ENCODE measurements at places on chromosomes 7 and 10.

GRCh38 chr10:43198682-43199005 lies 60.4 kb downstream of the CSGALNACT2 start:
- no peak for DNase-seq

DNA sequence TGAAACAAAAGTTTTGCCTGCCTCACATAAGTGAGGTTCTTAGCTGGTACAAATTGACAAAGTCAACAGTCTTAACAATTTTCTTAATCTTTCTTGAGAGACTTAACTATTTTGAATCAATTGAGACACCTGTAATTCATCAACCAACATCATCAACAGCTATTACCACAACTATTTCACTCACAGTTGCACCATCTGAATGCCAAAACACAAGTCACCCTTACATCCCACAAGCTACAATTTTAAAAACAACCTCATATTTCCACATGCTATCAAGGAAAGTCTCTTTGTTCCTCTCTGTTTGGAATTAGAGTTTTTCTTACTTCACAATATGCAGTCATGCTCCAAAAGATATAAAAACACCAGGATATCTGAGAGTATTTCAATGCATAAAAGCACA lies 4.9 kb downstream of the SMURF1 start:
- DNase-seq, result no peak

DNA sequence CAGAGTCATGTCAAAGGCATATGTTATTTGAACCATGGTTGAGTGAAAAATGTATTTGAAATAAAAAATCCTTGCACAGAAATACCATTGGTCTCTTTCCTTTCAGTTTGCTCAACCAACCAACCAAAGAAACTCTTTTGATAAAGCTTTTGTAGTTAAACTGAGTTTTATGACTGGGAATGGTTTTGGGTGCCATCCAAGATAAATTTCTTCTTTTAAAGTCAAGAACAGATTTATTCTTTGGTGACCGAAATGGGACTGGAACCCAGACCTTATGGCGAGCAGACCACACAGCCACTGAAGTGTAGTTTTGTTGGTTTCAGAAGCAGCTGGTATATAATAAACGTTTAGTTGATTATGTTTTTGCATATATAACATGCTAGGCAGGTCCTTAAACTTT lies 2.8 kb upstream of the GALNT17 start:
- DNase-seq, result no peak

- DNase-seq, result no peak
These were observed 13.9 kb upstream of the TECTB start for GRCh38 chr10:112269266-112269665.

- no peak for DNase-seq
These were observed 73.2 kb downstream of the LMBR1 start for GRCh38 chr7:156819733-156820295.

DNA sequence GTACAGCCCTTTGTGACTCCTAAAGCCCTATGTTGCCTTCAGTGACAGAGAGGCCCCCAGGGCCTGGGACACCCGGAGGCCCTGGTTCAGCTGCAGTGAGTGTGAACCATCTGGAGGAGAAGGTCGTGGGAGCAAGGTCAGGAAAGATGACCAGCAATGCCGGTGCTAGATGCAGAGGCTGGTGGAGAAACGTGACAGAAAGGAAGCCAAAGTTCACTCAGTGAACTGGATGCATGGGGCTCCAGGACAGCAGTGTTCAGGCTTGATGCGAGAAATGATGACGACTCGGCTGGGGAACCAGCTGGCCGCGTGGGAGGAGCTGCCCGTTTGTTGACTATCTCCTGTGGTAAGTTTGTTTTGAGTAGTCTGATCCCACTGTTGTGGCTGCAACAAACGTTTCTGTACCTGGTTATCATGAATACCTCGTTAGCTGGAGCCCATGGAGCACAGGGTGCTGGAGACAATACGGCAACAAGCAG lies 54.1 kb upstream of the MKRN1 start:
- DNase-seq, result no peak

GRCh38 chr7:149638566-149639320 lies 134.6 kb downstream of the ZNF467 start:
- DNase-seq, result no peak

GRCh38 chr10:65710306-65710705 lies 1215.5 kb upstream of the LRRTM3 start:
- no peak for DNase-seq

DNA sequence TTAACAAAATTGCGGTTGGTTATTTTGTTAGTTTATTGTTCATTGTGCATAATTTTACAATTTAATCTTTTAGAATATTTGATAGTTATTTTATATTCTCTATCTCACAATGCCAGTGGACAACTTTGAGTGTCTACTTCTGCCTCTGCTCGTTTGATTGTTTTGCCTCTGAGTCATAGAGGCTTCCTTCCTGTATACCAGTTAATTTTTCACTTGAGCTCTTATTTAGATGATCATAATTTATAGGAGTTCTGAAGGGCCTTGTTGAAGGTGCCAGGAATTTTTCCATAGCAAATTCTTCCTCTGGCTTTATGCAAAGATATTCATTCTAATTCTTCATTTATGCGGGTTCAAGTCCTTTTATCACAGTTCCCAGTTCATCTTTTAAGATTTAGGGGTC lies 5.2 kb upstream of the MALRD1 start:
- DNase-seq, result no peak

DNA sequence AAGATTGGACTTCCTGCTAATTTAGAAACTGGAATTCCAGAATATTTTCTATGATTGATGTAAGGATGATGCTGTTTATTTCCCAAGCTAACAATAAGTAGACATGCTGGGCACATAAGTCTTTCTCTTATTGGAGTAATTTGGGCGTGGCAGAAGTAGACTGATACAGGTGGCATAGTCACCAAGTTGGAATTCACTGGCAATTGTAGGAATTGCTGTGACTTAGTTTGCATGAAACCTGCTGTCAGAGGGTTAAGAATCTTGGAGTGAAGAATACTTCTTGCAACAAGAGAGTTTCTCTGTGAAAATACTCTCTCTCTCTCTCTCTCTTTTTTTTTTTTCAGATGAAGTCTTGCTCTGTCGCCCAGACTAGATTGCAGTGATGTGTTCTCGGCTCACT lies 569.7 kb downstream of the REEP3 start:
- no peak for DNase-seq

DNA sequence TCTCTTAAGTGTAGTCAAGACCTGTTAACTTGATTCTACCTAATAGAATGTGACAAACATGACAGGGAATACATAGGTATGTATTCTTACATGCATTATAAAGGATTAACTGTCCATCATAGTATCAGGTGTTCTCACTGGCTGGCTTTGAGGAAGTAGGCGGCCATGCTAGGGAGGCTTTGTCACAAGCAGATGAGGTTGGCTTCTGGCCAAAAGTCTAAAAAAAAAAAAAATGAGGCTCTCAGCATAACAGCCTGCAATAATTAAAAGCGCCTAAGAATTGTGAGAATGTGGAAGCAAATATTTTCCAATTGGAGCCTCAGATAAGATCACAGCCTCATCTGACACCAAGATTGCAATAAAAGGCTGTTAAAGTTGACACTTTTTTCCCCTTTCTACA lies 1256.8 kb upstream of the SORCS1 start:
- DNase-seq, result no peak

- no peak for DNase-seq
These were observed 319.7 kb upstream of the POM121L12 start for GRCh38 chr7:52715701-52716100.

DNA sequence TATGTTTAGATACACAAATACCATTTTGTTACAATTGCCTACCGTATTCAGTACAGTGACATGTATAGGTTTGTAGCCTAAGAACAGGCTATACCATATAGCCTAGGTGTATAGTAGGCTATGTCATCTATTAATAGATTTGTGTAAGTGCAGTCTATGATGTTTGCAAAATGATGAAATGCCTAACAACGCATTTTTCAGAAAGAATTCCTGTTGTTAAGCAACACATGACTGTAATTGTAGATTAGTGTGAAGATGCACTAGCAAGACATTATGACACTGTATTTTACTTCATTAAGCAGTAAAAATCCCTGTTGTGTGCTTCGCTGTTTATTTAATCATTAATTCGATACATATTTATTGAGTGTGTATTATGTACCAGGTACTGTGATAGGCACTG lies 446.0 kb downstream of the SUGCT start:
- no peak for DNase-seq

- no peak for DNase-seq
These were observed 12.0 kb upstream of the GSDME start for GRCh38 chr7:24769014-24769830.

DNA sequence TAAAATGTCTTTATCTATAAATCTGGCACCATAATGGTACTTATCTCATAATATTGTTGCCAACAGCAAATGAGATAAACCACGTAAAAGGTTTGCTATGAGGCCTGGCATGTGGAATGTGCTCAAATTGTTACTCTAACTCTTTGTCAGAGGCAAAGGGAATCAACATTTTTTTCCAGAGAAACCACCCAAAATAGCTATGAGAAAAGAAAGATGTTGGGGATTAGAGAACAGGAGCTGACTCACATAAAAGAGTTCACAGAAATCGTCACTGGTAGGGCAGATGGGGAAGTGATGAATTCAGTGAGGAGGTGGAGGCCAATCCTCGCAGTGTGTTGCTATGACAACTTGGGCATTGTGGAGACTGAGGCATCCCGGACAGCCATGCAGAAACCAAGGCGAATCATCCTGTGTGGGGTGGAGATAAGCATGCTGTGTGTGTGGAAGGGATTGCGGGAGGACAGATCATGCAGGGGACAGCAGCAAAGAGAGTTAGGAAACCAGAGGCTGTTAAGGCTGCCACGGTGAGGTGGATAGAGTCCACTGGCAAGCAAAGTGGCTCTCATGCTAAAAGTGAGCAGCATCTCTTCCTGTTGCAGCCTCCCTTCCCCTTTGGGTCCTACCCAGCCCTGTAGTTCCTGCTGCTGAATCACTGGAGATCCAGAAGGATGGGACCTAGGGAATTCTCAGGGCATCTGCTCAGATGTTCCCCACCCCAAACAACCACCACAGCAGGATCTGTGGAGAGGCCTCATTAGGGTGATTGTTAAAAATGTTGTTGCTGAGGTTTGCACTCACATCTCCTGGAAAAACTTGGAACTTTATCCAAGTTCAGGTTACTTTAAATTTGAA lies 103.9 kb downstream of the CUBN start:
- no peak for DNase-seq

- DNase-seq, result no peak
These were observed 26.3 kb downstream of the LGI1 start for GRCh38 chr10:93784059-93784458.

GRCh38 chr10:11109590-11109989 lies 91.9 kb downstream of the CELF2 start:
- DNase-seq, result no peak

DNA sequence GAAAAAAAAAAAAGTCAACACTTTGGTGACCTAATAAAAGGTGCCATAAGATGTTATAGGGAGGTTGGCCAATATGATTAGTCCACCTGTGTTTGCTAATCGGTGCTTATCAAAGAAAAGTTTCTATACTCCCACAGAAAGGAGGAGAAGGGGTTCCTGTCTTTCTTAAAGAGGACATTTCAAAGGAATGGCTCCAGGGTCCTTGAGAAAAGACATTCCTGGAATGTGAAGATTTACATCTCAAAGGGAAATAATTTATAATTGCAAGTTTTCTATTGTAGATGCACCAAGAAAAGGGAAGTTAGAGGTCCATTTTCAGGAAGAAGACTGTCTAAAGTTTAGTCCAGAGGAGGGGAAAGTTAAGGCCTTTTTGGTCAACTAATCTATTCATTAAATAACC lies 715.3 kb downstream of the NXPH1 start:
- no peak for DNase-seq

GRCh38 chr10:78953113-78953798 lies 115.5 kb upstream of the ZMIZ1 start:
- peak; percentile 60 for DNase-seq

DNA sequence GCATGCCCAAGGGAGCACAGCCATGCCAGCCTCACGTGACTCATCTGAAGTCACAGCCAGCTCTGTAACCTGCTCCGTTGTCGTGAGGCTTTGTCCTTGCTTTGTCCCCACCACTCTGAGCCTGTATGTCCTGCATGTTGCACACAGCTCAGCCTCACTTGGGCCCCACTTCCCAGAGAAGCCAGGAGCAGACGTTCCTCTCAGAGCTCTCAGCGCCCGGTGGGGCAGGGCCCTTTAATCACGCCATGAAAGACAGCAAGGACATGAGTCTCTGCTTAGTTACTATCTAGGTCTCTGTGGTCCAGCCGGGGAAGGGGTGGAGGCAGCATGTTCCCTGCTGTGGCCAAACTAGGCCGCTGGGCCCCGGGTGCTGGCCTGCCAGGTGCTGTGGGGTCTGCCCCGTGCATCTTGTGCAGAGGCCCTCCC lies 127.4 kb upstream of the FAM20C start:
- no peak for DNase-seq

DNA sequence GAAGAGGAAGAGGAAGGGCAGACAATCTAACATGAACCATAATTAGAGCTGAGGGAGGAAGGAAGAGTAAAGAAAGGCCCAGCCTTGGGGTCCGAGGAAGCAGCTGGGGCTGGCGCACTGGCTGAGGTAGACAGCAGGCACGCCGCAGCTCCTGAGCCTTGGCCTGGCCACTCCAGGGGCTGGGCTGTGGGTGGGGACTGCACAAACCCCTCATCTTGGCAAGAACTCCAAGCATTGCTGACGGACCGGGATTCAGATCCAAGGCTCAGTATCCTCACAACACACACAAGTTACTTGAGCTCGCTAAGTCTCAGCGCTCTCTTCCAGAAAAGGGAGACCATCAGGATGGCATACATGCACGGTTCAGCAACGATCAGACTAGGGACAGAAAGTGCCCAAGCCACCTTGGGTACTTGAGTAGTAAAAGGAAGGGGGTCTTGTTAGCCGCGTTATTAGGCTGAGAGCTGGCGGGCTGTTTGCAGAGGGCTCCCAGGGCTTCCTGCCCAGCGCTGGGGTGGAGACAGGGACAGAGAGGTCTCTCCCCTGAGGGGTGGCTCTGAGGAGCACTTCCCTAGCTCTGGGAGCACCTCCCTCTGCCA lies 4.5 kb downstream of the TNS3 start:
- DNase-seq, result no peak

DNA sequence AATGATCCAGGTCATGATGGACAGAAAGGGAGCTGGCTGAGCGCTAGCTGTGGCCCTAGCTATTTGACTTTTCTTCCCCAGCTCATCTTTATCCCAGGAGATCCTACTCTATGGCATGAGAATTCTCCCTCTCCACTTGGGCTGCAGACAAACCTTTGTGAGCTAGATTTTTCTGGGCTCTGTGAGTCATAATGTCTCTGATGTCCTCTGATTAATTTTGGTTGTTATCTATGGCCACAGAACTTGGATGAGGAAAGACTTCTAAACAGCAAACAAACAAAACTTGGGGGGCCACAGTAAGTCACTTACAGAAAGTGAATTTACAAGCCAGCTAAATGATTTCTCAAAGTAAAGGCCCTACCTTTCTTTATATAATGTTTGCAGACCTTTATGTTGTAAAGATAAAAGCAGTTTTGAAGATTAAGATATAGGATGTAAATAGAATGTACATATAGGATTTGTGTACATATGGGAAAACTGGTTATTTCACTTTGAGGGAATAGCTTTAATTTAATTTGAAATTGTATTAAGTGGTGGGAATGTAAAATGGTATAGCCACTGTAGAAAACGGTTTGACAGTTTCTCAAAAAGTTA lies 10.4 kb downstream of the ABLIM1 start:
- DNase-seq, result no peak

- no peak for DNase-seq
These were observed 13.1 kb downstream of the WNT16 start for GRCh38 chr7:121341933-121342332.

- no peak for DNase-seq
These were observed 356.9 kb downstream of the PCDH15 start for GRCh38 chr10:54444170-54444569.

- no peak for DNase-seq
These were observed 143.3 kb upstream of the LRGUK start for GRCh38 chr7:133983685-133984419.

- DNase-seq, result peak; percentile 77
These were observed at the start of gene SLC4A2 for GRCh38 chr7:151059367-151060112. TSS of gene SLC4A2 (plus strand) at chr7:151059589. CDS start at chr7:151061988, 2,399 bp downstream.

- peak; percentile 84 for DNase-seq
These were observed 844 bp upstream of the KAT6B start for GRCh38 chr10:74825371-74826141.
